ENCODE measurements at places on chromosomes 3 and 15.
A peak's percentile ranks its signal among the peaks of the same experiment; 100 is the strongest.

DNA sequence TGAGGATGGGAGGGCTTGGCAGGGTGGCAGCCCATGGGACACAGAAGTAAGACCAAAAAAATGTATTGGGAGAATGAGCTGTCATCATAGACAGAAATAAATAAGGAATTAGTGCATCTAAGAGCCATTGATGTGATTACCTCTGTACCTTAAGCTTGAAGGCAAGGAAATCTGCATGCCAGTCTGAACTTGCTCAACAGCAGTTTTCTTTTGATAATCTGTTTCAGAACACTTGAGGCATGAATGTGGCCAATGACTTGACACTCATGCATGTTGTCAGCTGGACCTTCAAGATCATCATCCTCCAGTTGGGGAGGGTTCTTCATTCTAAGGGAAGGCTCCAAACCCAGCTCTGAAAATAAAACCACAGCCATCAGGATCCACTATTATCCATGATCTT is 148.5 kb downstream of the DCLK3 start:
- no peak for DNase-seq

DNA sequence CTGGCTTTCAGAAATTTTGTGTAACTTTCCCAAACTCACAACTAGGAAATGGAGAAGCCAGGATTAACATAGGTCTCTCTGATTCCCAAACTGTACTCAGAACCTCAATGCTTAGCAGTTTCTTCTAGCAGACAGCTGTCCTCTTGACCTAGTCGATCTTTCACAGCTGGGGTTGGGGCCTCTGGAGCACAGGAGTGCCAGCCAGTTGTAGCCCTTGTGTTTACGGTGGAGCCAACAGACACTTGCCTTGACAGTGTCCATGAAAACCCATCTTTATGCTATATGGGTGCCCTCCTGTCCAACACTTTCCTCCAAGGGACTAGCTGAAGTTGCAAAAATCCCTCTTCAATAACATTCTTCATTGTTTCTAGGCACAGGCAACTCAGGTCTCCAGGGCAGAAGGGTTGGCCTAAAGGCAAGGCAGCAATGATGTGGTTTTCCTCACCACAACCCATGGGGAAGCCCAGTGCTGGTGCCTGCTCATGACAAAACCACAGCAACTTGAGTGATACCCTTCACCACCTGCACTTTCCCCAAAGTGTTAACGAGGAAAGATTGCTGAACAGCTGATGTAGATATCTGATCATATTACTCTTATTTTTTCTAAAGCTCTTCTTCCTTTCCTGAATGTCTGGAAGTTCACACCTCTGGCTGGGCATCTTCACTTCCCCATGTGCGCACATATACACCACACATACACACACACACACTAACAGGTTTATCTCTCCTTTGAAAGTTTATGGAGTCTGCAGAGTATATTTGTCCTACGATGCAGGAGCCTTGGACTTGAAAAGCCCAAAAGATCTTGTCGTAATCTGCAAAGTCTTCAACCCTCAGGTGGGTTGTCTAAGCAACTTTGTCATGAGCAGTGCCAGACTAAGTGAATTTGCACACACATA is 11.0 kb upstream of the KNG1 start:
- DNase-seq: peak; percentile 57

DNA sequence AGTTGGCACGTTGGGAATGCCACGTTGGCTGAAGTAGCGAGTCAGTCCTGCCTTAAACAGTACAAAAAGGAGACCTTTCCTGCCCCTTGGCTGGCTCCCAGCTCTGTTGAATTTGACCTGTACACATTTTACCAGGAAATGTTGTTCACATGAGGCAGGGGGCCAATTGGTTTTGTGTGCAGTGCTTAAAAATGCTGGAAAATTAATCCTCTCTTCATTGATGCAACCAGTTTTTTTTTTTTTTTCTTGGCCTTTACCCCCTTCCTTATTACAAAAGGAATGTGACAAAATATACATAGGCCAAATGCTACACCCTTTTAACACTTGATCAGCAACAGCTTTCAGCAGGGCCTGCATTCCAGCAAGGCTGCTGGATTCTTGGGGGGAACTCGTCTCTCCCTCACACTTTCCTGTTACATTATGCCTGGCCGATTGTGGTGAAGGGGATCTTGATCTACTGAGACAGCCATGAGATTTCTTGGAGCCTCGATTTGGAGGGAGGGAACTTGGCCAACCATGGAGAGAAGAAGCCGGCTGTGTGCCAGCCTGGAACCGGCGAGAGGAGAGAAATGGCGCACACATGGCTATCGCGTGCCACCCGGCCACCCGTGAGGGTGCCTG is 93.1 kb downstream of the DNASE1L3 start:
- no peak for DNase-seq

DNA sequence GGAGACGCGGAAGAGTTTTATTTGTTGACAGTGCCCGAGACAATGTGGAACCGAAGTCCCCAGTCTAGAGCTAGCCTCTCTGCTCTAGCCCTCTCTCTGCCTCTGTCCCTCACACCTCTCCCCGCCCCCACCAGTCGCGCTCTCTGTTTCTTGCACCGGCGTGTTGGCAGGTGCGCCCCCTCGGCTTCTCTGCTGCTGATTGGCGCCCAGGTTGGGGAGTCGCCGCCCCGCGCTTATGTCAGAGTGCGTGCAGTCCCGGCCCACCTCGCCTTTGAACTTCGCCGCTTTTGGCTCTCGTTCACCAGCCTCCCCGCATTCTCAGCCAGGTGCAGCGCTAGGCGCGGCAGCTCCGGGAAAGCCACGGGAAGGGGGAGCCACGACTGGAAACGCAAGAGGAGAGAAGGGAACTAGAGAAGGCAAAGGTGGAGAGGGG is at the start of gene SOX14:
SOX14 (plus strand) TSS at position 315 of the 433 bp plus-strand sequence. CDS start 470 bp downstream, outside the sequence.
- no peak for DNase-seq

- DNase-seq: no peak
Measured at GRCh38 chr3:131349454-131349853, 32.1 kb upstream of the NUDT16 start.

All from CD4-positive, alpha-beta T cell treated with Interleukin-2 at 100 ng/mL for 4 hours (primary cell).